ENCODE measurements at places on chromosomes 1 and 21.

GRCh38 chr1:72066431-72066830 lies 215.9 kb downstream of the NEGR1 start:
- no peak for DNase-seq

GRCh38 chr1:53684741-53685140 lies 54.2 kb downstream of the GLIS1 start:
- no peak for DNase-seq

DNA sequence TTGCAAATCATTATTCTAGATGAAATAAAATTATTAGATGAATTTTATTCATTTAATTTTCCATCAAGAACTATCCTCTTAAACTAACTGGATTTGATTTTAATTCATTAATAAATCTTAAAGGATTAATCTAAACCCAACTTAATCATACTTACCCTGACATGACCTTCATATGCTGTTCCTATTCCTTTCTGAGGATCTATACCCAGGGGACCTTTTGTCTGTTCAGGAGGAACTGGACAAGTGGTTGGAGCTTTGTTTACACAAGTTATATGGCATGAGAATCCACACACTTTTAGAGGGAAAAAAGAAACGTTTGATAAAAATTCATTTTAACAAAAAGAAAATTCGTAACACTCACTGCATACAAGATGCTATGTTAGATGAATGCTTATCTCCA lies 95.2 kb downstream of the COQ8A start:
- DNase-seq, result no peak

DNA sequence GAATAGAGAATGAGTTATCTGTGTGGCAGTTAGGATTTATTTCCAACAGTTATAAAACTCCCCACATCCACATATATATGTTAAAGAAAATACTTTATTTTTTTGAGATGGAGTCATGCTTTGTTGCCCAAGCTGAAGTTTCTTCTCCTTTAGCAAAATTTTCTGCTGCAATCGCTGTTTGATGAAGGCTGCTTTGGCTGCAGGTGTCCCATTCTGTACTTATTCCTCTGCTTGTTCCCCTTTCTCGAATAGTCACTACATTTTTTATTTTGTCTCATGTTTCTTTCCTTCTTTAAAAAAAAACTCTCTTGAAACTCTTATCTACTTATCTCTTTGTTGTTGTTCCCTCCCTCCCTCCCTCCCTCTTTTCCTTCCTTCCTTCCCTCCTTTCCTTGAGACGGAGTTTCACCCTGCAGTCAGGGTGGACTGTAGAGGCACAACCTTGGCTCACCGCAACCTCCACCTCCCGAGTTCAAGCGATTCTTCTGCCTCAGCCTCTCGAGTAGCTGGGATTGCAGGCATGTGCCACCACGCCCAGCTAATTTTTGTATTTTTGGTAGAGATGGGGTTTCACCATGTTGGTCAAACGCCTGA lies 10.6 kb downstream of the OR2W3 start:
- no peak for DNase-seq

- no peak for DNase-seq
Measured at GRCh38 chr1:231554969-231555368, 26.5 kb downstream of the TSNAX start.

Data from stimulated activated CD4-positive, alpha-beta T cell treated with anti-CD3 and anti-CD28 coated beads, Interleukin-2, amount 100 ng/mL, for 4 hours (primary cell).